ENCODE measurements at places on chromosomes 6 and 20. TPM values are rescaled to one million over a fixed set of nuclear protein-coding genes. Genes with fewer than 3 reads are reported as not detected.

Gene RSPH4A
- total RNA-seq: 0.09 TPM

DNA sequence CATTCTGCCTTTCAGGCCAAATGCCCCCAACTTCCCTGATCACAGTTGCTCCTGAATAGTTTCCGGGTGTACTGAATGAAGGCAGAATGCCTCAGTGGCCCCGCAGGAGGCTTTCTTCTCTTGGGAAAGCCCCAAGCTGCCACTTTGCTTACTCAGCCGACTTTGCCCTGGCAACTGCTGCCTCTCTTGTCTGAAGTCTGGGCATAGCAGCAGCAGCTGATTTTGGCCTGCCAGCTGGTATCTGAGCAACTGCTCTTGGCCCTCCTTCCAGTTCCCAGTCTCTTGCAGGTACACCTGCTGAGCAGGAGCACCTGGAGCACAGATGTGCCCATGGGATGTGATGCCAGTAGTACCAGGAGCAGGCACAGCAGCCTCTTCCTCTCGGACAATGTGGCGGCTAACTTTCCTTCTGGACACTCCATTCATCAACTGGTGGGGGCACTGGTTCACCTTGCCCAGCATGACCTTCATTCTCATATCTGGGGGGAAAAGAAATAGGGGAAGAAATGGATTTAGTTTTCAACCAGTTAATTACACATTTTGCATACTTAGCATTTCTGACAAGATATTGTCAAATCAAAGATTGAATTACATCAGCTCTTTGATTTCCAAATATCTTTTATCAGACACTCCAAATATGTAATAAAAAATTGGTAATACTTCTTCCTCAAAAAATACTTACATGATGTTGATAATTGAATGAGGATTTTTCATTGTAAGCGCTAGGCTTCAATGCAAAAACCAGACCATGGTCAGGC is 468.2 kb downstream of the PKHD1 start:
- H3K36me3 ChIP-seq: no peaks in the 10 kb centered on the region
- no peaks in the 10 kb centered on the region for H3K27me3 ChIP-seq
- no peak overlapping the region for H3K4me3 ChIP-seq
- no peak for DNase-seq
- no peak overlapping the region for H3K27ac ChIP-seq

DNA sequence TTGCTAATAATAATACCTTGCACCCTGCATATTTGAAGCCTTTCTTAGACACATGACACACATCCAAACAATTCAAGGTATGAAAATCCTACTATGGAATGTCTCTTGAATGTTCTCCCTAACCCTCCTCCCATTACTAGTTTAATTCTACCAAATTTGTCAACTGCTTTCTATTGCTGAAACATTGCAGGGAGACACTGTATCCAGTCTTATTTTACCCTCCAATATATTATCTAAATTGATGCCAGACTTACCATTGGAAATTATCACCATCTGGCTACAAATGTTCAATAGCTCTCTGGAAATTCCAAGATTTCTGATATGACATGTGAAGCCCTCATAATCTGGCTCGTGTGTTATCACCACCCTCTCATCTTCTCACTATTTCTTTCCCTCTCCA is 1027.3 kb upstream of the CITED2 start:
- H3K27me3 ChIP-seq: no peaks in the 10 kb centered on the region
- H3K4me1 ChIP-seq: no peaks in the 10 kb centered on the region

GRCh38 chr6:11111769-11112437 is 378 bp upstream of the ERVFRD-1 start:
- no peaks in the 10 kb centered on the region for H3K27me3 ChIP-seq
- H3K4me1 ChIP-seq: no peaks in the 10 kb centered on the region
- no peaks in the 10 kb centered on the region for H3K36me3 ChIP-seq
- peak overlapping the region; percentile 1 for H3K4me3 ChIP-seq
- no peak for DNase-seq
- H3K27ac ChIP-seq: no peak overlapping the region

- DNase-seq: no peak
- no peaks in the 10 kb centered on the region for H3K27me3 ChIP-seq
- H3K4me1 ChIP-seq: peaks cover 37% of the 10 kb centered on the region
- H3K4me3 ChIP-seq: peak overlapping the region; percentile 58
- peak overlapping the region; percentile 81 for H3K27ac ChIP-seq
- H3K36me3 ChIP-seq: no peaks in the 10 kb centered on the region
Observed at GRCh38 chr20:3237958-3238615, 903 bp downstream of the SLC4A11 start.

DNA sequence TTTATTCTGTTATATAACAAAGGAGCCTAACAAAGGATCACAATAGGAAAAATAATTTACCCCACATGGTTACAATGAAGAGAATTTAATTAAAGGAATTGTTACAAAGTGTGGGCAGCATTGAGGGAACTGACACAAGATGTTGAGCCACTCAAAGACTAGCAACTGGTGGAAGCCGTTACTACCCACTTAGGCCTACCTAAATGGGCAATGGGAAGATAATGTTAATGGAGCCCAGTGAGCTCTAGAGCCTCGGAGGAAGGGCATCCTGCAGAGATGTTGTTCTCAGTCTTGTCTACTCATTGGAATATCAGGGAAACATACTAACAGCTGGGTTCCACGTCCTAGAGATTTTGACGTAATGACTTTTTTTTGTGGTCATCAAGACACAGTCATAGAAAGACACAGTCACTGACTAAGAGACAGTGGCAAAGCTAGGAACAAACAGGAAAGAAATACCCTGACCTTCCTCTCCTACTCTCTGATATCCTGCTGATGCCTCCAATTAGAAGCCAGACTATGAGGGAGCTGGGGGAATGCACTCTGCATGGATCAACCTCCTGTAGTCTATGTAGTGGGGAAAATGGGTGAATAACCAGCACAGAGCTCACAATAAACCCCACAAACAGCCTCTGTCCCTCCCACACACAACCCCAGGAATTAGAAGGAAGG is 523.8 kb upstream of the FLRT3 start:
- no peak overlapping the region for H3K4me3 ChIP-seq
- no peak overlapping the region for H3K27ac ChIP-seq
- no peaks in the 10 kb centered on the region for H3K36me3 ChIP-seq
- H3K27me3 ChIP-seq: no peaks in the 10 kb centered on the region

Gene DLL1
- total RNA-seq: 8.3 TPM

Gene PRICKLE4
- 10.9 TPM for total RNA-seq

- no peak for DNase-seq
- H3K4me3 ChIP-seq: no peak overlapping the region
- peaks cover 13% of the 10 kb centered on the region for H3K4me1 ChIP-seq
Observed at GRCh38 chr20:5973172-5973571, 22.7 kb downstream of the MCM8 start.

GRCh38 chr20:40724566-40724965 is 35.5 kb upstream of the MAFB start:
- no peak for DNase-seq
- H3K4me1 ChIP-seq: no peaks in the 10 kb centered on the region
- no peak overlapping the region for H3K27ac ChIP-seq
- H3K4me3 ChIP-seq: no peak overlapping the region
- H3K36me3 ChIP-seq: no peaks in the 10 kb centered on the region

GRCh38 chr6:6469074-6469473 is 119.4 kb upstream of the LY86 start:
- no peak overlapping the region for H3K27ac ChIP-seq
- H3K4me1 ChIP-seq: no peaks in the 10 kb centered on the region
- H3K27me3 ChIP-seq: no peaks in the 10 kb centered on the region
- H3K4me3 ChIP-seq: no peak overlapping the region
- H3K36me3 ChIP-seq: no peaks in the 10 kb centered on the region
- DNase-seq: no peak

Gene CFAP61
- total RNA-seq: not detected

DNA sequence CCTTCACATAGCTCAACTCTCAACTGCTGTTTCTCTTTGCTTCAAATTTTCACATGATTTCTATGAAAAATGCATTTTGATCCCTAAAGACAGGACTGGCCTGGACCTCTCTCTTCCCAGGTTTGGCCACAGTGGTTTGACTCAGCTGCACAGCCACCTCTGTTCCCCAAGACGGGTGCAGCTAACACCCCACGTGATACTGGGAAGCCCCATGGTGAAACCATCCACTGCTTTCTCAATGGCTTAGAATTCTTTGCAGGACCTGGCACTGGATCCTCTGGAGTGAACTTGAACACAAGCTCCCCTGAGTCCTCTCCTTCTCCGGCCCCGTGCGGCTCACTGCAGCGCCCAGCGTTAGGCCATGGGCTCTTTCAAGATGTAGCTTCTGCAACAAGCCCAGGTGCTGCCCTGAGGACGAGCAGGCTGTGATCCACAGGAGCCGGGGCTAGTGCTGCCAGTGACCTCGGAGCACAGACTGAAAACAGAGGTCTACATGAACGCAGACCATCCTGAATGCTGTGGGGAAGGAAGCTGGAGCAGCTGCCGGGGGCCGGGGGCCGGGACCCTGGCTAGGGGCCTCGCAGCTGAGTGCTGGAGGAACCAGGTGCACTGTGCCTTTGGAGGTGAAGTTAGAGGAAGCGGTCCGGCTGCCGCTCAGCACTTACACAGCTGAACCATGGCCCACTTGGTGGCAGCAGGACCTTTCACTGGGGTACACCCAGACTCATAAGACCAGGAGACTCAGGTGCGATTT is 58.8 kb upstream of the MPC1 start:
- H3K27ac ChIP-seq: no peak overlapping the region
- peaks cover 2% of the 10 kb centered on the region for H3K4me1 ChIP-seq
- no peaks in the 10 kb centered on the region for H3K36me3 ChIP-seq
- no peak overlapping the region for H3K4me3 ChIP-seq
- DNase-seq: no peak
- no peaks in the 10 kb centered on the region for H3K27me3 ChIP-seq

GRCh38 chr6:98487612-98488011 is 346.8 kb upstream of the POU3F2 start:
- no peaks in the 10 kb centered on the region for H3K27me3 ChIP-seq
- no peak for DNase-seq
- H3K4me1 ChIP-seq: no peaks in the 10 kb centered on the region
- H3K27ac ChIP-seq: no peak overlapping the region
- H3K36me3 ChIP-seq: no peaks in the 10 kb centered on the region

GRCh38 chr6:142028527-142028926 is 104.2 kb upstream of the GJE1 start:
- no peak for DNase-seq
- no peaks in the 10 kb centered on the region for H3K36me3 ChIP-seq
- H3K4me3 ChIP-seq: no peak overlapping the region
- no peaks in the 10 kb centered on the region for H3K27me3 ChIP-seq
- no peak overlapping the region for H3K27ac ChIP-seq

- no peak for DNase-seq
- no peaks in the 10 kb centered on the region for H3K4me1 ChIP-seq
- H3K27ac ChIP-seq: no peak overlapping the region
- H3K36me3 ChIP-seq: no peaks in the 10 kb centered on the region
- H3K27me3 ChIP-seq: no peaks in the 10 kb centered on the region
Observed at GRCh38 chr6:13278164-13278563, 50.2 kb downstream of the TBC1D7 start.

DNA sequence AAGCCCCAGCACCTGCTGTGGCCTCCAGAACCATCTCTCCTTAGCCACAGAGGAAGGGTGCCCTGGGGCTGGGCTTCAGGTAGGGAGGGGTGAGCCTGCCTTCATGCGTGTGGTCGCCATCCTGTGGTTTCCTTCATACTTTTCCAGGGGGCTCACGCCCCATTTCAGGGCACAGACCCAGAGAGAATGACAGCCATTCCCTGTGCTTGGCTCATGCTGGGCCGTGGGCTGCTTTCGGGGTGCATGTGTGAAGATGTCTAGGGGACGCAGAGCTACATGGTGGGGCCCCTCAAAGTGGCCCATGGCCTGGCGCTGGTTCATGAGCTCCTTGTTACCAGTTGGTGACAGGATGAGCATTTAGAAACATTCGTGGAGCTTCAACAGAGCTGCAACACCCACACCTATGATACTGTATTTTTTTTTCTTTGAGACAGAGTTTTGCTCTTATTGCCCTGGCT is 190.3 kb upstream of the SLC24A3 start:
- no peaks in the 10 kb centered on the region for H3K27me3 ChIP-seq
- no peak for DNase-seq
- H3K27ac ChIP-seq: no peak overlapping the region
- no peak overlapping the region for H3K4me3 ChIP-seq

DNA sequence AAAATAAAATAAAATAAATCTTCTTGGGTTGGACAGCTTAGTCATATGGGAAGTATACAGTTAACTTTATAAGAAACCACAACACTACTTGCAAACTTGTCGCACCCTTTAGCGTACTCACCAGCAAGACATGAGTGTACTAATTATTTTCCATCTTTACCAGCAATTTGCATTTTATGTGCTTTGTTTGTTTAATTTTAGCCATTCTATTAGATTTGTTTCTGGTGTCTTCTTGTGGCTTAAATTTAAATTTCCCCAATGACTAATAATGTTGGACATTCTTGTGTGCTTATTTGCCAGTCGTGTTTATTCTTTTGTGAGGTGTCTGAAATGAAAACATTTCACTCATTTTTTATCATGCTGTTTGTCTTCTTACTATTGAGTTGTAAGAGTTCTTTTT is 1172.2 kb upstream of the CITED2 start:
- H3K4me3 ChIP-seq: no peak overlapping the region
- no peak overlapping the region for H3K27ac ChIP-seq
- no peaks in the 10 kb centered on the region for H3K4me1 ChIP-seq
- H3K27me3 ChIP-seq: no peaks in the 10 kb centered on the region
- H3K36me3 ChIP-seq: no peaks in the 10 kb centered on the region

DNA sequence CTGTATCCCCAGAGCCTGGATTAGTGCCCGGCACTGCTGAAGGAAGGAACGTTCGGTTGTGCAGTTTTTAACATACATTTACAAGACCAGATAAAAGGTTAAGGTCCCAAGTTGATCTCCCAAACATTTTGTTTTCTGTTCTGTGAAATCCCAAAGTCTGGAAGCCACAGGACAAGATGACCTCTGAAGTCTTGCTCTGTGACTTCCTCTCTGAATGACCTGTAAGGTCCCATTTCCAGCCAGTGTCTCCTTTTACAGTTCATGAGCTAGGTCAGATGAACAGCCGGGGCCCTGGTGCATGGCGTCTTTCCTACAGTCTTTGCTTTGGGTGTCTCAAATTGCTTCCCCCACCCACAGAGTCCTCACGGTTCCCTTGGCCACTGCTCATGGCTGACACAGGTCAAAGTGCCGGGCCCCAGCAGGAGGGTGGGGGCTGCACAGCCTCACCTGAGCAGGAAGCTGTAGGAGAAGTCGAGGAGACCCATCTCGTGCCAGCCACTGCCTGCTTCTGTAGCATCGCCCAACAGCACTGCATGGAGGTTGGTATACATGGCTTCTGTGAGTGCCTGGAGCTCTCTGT is 24.0 kb downstream of the PTGIS start:
- peaks cover 25% of the 10 kb centered on the region for H3K36me3 ChIP-seq
- H3K27me3 ChIP-seq: no peaks in the 10 kb centered on the region
- peak overlapping the region; percentile 9 for H3K27ac ChIP-seq
- H3K4me3 ChIP-seq: no peak overlapping the region

Gene SIRPD
- not detected for total RNA-seq

Gene MEI4
- not detected for total RNA-seq

Gene RHAG
- 0.19 TPM for total RNA-seq

GRCh38 chr6:43714311-43715055 is 26.9 kb upstream of the MRPS18A start:
- no peak overlapping the region for H3K4me3 ChIP-seq
- peaks cover 18% of the 10 kb centered on the region for H3K4me1 ChIP-seq
- H3K36me3 ChIP-seq: no peaks in the 10 kb centered on the region
- no peaks in the 10 kb centered on the region for H3K27me3 ChIP-seq
- H3K27ac ChIP-seq: no peak overlapping the region

Gene PAK5
- 0.34 TPM for total RNA-seq

Gene CLDN20
- total RNA-seq: 0.19 TPM
